ENCODE measurements at places on chromosomes 16 and 17.
A peak's percentile ranks its signal among the peaks of the same experiment; 100 is the strongest.

GRCh38 chr16:68385371-68385770 lies 62.9 kb downstream of the SMPD3 start:
- no peak for DNase-seq

- DNase-seq = peak; percentile 56
Observed at GRCh38 chr16:53224951-53225533, 170.3 kb downstream of the CHD9 start.

DNA sequence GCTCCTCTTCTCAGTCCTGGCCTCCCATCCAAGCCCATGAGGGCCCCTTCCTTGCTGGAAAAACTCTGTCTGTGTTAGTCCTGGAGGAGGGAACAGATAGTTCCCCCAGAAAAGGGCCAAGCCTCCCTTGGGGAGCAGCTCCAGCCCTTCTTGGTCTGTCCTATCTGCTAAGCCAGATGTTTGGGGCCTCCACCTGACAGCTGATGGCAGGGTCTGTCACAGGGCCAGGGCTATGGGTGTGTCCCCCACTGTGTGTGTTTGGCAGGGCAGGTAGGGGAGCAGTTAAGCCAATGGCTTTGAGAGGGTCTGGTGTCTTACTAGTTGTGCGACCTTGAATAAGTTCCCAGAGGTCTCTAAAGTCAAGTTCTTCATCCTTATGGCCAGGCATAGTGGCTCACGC lies 13.6 kb upstream of the SLC4A1 start:
- DNase-seq = no peak

DNA sequence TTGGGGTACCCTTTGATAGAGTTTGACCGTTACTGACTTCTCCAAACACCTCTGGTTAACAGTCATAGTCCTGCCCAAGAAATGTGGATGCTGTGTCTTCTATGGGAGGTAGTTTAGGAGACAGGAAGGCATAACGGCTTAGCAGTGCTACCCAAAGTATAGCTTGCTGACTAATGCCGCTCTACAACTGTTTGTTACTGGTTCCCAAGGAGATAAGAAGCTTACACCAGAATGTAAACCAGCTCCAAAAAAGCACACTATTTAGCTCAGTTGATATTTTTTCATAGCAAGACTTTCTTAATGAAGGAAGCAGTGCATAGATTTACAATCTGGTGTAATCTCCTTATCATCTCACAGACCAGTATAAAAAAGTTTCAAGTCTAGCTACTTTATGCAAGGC lies 95.7 kb downstream of the HS3ST3B1 start:
- peak; percentile 10 for DNase-seq

GRCh38 chr17:67993153-67993997 lies 2.9 kb downstream of the C17orf58 start:
- DNase-seq = peak; percentile 75

DNA sequence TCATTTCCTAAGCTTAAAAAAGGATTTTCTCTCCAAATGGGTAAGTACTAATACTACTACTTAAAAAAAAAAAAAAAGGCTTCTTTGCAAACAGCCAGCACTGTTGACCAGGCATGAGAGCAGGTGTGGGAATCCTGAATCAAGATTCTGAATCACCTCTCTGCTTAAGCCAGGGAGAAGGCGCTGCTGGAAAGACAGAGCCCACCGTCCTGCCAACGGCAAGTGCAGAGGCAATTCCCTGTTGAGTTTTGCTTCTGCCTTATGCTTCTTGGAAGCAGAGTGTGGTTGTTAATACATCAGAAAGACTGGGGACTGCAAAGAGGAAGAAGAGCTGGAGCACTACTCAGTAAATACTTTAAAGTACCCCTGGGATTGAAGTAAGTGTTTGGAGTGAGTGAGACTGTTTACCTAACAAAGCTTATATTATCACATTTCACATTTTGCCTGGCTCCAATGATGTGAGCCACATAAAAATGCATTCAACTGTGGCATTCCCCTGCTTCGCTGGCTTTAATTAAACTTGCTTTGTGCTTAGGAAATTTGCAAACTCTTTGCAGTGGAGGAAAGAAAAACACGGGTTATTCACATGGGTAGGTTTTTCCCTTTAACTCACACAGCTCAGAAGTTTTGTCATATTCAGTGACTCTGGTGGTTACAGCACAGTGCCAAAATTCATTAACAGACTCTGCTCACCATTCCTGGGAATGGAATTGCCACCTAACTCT lies 86.0 kb upstream of the KIF2B start:
- DNase-seq = no peak
